ENCODE measurements at places on chromosomes 1 and 21. TPM values are rescaled to one million over a fixed set of nuclear protein-coding genes. Genes with fewer than 3 reads are reported as not detected.

GJA9 gene
- not detected for polyA plus RNA-seq

DNA sequence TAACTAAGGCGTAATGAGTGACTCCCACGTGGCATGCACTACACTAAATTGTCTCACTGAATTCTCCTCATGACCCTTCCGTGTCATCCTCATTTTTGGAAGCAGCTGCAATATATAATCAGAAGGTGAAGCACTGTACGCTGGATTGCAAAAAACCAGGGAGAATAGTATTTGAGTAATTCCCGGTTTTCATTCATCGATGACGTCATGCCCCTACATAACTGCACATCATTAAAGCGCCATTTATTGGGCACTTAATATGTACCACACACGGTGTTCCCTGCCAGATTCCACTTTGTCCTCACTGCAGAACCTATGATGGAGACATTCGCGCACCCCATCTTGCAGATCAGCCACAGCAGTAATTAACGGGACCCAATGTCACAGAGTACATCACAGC, 41.0 kb downstream of the DHRS3 start:
- H3K4me1 ChIP-seq, result no peaks in the 10 kb centered on the region
- no peak overlapping the region for H3K4me3 ChIP-seq
- H3K27me3 ChIP-seq, result no peaks in the 10 kb centered on the region
- no peak for DNase-seq

DNA sequence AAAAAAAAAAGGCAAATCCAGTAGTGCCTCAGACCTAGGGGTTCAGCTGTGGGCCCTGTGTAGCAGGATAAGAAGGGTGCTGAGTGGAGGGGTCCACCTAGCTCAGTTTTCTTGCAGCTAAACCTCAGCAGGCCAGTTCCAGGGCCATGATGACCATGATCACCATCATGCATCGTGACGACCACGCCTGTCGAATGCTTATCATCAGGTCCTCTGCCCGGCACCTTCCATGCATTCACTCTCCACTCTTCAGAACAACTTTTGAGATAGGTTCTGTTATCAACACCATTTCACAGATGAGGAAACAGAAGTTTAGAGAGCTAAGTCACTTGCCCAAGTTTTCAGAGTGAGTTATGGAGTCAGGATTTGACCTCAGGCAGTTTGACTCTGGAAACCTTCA, 54.9 kb downstream of the ACBD3 start:
- no peaks in the 10 kb centered on the region for H3K36me3 ChIP-seq
- H3K4me1 ChIP-seq, result no peaks in the 10 kb centered on the region
- no peak for DNase-seq
- no peak overlapping the region for H3K27ac ChIP-seq
- H3K4me3 ChIP-seq, result no peak overlapping the region

DNA sequence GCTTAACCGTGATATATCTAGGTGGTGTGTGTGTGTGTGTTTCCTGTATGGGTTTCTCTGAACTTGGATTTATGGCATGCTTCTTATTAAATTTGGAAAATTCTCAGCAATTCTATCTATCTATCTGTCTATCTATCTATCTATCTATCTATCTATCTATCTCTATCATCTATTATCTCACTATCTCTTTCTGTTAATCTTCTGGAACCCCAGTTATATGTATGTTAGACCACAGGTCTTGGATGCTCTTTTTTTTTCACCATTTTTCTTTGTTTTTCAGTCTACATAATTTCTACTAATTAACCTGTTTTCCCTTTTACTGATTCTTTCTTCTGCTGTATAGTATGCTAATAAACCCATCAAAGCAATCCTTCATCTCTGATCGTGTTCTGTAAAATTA, 538.0 kb downstream of the PTPRU start:
- H3K27ac ChIP-seq, result no peak overlapping the region
- H3K4me3 ChIP-seq, result no peak overlapping the region
- no peaks in the 10 kb centered on the region for H3K4me1 ChIP-seq
- DNase-seq, result no peak

DNA sequence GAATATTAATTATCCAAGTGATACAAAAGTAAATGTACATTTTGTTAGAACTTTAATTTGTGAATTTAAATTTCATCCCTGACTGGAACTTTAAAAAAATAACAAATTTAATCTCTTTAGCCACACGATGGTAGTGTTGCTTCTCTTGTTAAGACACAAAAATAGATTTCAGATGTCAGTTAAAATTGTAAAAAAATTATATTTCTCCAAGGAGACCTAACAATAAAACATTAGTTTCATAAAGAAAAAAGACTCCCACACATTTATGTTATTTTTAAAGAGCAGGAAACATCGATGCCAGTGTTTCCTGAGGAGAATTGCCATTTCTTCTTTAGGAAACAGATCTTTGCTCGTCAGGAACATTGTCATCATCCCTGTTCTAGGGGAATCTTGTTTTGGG, 74.0 kb upstream of the DEPDC1 start:
- no peaks in the 10 kb centered on the region for H3K27me3 ChIP-seq
- H3K4me3 ChIP-seq, result no peak overlapping the region
- DNase-seq, result no peak
- H3K27ac ChIP-seq, result no peak overlapping the region
- no peaks in the 10 kb centered on the region for H3K36me3 ChIP-seq
